ENCODE measurements at places on chromosomes 6 and 20. TPM values are rescaled to one million over a fixed set of nuclear protein-coding genes. Genes with fewer than 3 reads are reported as not detected.

DNA sequence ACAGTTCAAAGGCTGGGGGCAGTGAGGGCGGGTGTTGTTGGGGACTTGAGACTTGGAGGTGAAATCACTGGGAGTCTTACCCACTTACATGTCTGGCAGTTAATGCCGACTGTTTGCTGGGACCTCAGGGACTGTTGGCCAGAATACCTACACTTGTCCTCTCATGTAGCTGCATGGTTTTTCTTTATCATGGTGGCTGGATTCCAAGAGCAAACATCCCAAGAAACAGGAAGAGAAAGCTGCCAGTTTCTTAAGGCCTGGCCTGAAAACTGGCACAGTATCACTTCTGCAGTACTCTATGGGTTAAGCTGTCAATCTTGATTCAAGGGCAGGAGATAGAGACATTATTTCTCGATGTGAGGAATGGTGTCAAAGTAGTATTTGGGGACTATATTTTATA is 19.8 kb upstream of the C6orf62 start:
- H3K4me3 ChIP-seq = no peak overlapping the region
- DNase-seq = no peak
- no peaks in the 10 kb centered on the region for H3K27me3 ChIP-seq
- H3K4me1 ChIP-seq = no peaks in the 10 kb centered on the region
- H3K36me3 ChIP-seq = no peaks in the 10 kb centered on the region
- H3K27ac ChIP-seq = no peak overlapping the region

- H3K27me3 ChIP-seq = no peaks in the 10 kb centered on the region
- no peak overlapping the region for H3K27ac ChIP-seq
- no peaks in the 10 kb centered on the region for H3K36me3 ChIP-seq
- H3K4me3 ChIP-seq = no peak overlapping the region
- no peak for DNase-seq
Measured at GRCh38 chr6:117463762-117464665, 18.5 kb upstream of the DCBLD1 start.

GRCh38 chr6:122571888-122572287 is 38.3 kb upstream of the PKIB start:
- no peak overlapping the region for H3K4me3 ChIP-seq
- H3K4me1 ChIP-seq = no peaks in the 10 kb centered on the region
- no peak overlapping the region for H3K27ac ChIP-seq
- no peak for DNase-seq

DNA sequence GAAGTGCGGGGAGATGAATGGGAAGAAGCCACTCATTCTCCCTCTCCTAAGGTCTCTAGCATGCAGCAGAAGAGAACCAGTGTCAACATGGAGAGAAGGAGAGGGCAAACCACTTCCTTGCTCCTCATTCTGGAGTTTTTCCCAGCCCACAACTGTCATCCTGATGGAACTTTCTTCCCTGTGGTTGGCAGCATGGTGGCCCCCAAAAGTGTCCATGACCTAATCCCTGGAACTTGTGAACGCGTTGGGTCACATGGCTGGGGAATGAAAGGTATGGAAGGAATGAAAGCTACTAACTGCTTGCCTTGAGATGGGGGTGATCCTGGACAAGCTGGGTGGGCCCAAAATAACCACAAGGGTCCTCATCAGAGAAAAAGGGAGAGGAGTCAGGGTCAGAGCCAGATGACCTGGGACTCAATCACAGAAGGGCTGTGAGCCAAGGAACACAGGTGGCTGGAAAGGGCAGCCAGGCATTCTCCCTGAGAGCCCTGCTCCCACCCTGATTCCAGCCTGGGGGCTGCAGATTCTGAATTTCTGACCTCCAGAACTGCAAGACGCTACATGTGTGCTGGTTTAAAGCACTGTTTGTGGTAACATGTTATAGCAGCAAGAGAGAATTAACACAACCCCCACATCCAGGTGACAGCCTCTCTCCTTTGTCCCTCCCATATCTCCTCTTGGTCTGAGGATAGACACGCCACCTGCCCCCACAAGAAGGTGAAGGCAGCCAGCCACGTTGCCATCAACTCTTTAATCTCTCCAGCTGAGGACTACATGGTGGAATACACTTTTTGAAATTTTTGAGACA is 63.2 kb downstream of the PYGB start:
- H3K27ac ChIP-seq = peak overlapping the region; percentile 67
- no peaks in the 10 kb centered on the region for H3K27me3 ChIP-seq
- peaks cover 9% of the 10 kb centered on the region for H3K4me1 ChIP-seq
- H3K4me3 ChIP-seq = peak overlapping the region; percentile 30
- H3K36me3 ChIP-seq = no peaks in the 10 kb centered on the region

DNA sequence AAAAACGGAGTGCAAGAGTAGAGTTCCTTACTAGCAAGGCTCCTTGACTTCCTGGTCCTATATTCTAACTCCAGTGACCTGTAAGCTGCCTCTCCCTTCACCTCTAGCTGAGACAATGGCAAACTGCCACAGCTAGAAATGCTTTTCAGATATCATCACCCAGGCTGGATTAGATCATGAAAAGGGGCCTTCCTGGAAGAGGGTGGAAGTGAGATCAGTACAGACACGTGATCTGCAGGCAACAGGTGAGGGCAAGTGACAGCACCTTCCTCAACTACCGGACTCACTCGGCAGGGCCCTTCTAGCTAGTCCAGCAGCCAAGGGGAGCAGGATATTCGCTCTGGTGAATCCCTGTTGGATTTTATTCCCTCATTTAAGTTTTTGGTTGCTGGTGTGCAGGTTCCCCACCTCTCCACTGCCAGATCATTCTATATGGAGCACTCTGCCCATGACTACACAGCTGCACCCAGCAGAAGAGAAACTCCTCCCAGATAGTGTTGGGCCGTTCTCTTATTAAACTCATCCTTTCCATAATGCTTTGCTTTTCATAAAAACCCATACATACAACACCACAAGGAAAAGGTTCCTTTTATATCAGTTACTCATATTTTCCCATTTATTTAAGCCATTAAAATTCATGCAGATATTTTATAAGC is 26.4 kb upstream of the FAM83C start:
- H3K27me3 ChIP-seq = no peaks in the 10 kb centered on the region
- DNase-seq = no peak
- H3K36me3 ChIP-seq = no peaks in the 10 kb centered on the region
- H3K27ac ChIP-seq = peak overlapping the region; percentile 41

GRCh38 chr6:116393430-116393829 is 22.7 kb downstream of the DSE start:
- no peak overlapping the region for H3K4me3 ChIP-seq
- H3K27me3 ChIP-seq = no peaks in the 10 kb centered on the region
- H3K4me1 ChIP-seq = peaks cover 5% of the 10 kb centered on the region
- H3K36me3 ChIP-seq = no peaks in the 10 kb centered on the region
- no peak overlapping the region for H3K27ac ChIP-seq
- DNase-seq = no peak

- peaks cover 2% of the 10 kb centered on the region for H3K4me1 ChIP-seq
- no peaks in the 10 kb centered on the region for H3K27me3 ChIP-seq
- H3K4me3 ChIP-seq = no peak overlapping the region
- DNase-seq = no peak
- no peak overlapping the region for H3K27ac ChIP-seq
Measured at GRCh38 chr20:24503352-24503931, 34.0 kb downstream of the SYNDIG1 start.

DNA sequence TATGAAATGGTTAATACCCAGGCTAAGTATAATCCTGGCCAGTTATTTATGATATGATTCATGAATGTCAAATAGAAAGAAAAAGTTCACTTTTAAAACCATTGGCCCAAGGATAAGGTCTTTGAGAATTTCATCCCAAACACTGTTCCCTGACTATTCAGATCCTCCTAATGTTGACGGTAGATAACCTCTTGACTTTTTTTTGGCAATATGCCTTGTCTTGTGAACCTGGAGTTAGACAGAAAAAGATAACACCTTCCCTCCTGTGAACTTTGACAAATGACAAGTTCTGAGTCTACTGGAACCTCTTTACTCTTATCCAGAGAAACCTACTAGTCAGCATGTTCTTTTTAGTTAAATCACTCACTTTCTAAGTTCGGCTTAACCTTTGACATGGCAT is 166.8 kb upstream of the PREP start:
- no peaks in the 10 kb centered on the region for H3K27me3 ChIP-seq
- no peak overlapping the region for H3K4me3 ChIP-seq
- no peaks in the 10 kb centered on the region for H3K4me1 ChIP-seq
- no peak for DNase-seq
- no peaks in the 10 kb centered on the region for H3K36me3 ChIP-seq

The CST8 gene
- total RNA-seq = not detected

The PRSS16 gene
- total RNA-seq = 11.2 TPM

DNA sequence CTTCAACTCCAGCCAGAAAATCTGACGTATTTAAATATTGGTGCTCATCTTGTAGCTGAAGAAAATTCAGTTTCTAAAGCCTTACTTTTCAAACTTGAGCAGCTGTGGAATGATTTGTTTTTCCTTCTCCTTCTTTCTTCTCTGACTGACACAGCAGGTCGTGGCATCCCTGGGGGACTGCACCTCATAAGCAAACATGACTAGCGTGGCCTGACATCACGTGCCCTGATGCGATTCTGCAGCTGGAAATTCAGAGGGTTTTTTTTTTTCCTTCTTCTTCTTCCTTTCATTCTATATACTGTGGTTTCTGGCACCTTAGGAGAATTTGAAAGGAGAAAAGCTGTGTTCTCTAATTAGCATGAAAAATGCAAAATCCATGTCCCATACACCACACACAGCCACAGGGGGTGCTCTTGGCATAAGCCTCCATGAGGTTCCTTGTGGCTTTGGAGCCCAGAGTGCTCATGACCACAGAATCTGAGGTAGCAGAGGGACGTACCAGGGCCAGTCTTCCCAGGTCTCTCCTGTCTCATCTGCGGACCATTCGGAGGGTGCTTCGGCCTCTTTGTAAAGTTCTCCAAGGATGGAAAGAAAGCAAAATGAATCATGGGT is 258.5 kb upstream of the CDH4 start:
- no peak overlapping the region for H3K4me3 ChIP-seq
- peak; percentile 13 for DNase-seq
- H3K4me1 ChIP-seq = no peaks in the 10 kb centered on the region
- no peaks in the 10 kb centered on the region for H3K27me3 ChIP-seq
- H3K27ac ChIP-seq = no peak overlapping the region

The CLIC5 gene
- 7.4 TPM for total RNA-seq

DNA sequence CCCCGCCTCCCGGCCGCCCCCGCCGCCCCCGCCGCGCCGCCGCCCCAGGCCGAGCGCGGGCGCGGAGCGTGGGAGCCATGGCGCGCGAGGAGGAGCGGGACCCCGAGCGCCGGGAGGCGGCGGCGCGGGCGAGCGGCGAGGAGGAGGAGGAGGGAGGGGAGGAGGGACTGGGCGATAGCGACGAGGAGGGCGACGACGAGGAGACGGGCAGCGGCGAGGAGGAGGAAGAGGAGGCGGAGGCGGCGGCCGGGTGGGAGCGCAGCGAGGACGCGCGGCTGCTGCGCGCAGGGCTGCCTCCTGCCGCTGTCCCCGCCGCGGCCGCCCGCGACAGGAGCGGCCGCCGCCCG is at the start of gene SLC24A3:
Gene SLC24A3, plus strand, starts transcription at position 174 of the 347 bp plus-strand sequence.
- peaks cover 12% of the 10 kb centered on the region for H3K27me3 ChIP-seq
- peak within 1 kb of the TSS; percentile 52 for H3K4me3 ChIP-seq
- peak; percentile 83 for DNase-seq
- H3K4me1 ChIP-seq = no peaks in the 10 kb centered on the region

- no peaks in the 10 kb centered on the region for H3K4me1 ChIP-seq
- no peak for DNase-seq
- no peak overlapping the region for H3K4me3 ChIP-seq
- no peaks in the 10 kb centered on the region for H3K36me3 ChIP-seq
- H3K27ac ChIP-seq = no peak overlapping the region
- no peaks in the 10 kb centered on the region for H3K27me3 ChIP-seq
Measured at GRCh38 chr20:24608926-24609667, 139.7 kb downstream of the SYNDIG1 start.

The PHACTR2 gene
- 56.1 TPM for total RNA-seq

DNA sequence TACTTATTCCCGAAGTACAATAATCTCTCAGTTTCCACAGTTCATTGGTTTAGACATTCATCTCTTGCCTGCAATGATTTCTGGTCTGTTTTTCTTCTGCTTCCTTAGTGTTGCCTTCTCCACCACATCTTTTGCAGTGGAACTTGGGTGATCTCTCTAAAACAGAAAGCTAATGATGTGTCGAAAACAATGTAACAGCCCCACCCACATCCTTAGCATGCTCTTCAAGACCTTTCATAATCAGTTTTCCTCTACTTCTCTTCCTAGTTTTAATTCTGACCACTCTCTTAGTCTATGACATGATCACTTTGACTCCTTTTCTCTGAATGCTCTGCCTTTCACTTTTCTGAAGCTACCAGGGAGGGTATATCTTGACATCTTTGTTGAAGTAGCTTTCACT is 1007.9 kb upstream of the CITED2 start:
- DNase-seq = no peak
- H3K27ac ChIP-seq = no peak overlapping the region
- no peaks in the 10 kb centered on the region for H3K4me1 ChIP-seq
- no peaks in the 10 kb centered on the region for H3K36me3 ChIP-seq
- H3K27me3 ChIP-seq = no peaks in the 10 kb centered on the region
- no peak overlapping the region for H3K4me3 ChIP-seq

- H3K36me3 ChIP-seq = no peaks in the 10 kb centered on the region
- H3K27me3 ChIP-seq = no peaks in the 10 kb centered on the region
- DNase-seq = no peak
- H3K4me1 ChIP-seq = no peaks in the 10 kb centered on the region
- H3K4me3 ChIP-seq = no peak overlapping the region
Measured at GRCh38 chr20:23257848-23258746, 92.5 kb upstream of the NXT1 start.

GRCh38 chr20:32880635-32881034 is 21.9 kb downstream of the EFCAB8 start:
- no peaks in the 10 kb centered on the region for H3K27me3 ChIP-seq
- no peak overlapping the region for H3K27ac ChIP-seq
- DNase-seq = no peak
- no peaks in the 10 kb centered on the region for H3K4me1 ChIP-seq
- no peaks in the 10 kb centered on the region for H3K36me3 ChIP-seq

DNA sequence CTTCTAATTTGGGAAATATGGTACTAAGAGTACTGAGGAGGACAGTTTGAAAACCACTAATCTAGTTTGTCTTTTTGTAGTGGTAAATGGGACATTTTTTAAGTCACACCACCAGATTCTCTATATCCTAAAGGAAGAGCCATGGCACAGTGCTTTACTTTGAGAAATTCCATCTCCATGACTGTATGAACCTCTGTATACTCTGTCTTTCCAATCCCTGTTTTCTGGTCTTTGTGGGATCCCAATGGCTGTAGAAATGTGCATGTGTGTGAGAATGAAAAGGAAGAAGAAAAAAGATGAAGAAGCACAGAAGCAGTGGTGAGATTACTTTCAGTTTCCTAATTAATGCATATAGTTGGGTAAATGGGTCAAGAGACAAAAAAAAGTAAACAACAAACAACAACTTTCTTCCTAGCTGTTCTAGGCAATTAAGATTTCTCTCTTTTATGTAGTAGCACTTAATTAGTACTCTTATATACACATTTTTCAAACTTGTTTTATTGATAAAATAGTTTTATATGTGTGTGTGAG is 141.2 kb upstream of the HCRTR2 start:
- no peak overlapping the region for H3K4me3 ChIP-seq
- no peaks in the 10 kb centered on the region for H3K27me3 ChIP-seq
- no peaks in the 10 kb centered on the region for H3K36me3 ChIP-seq
- H3K4me1 ChIP-seq = no peaks in the 10 kb centered on the region
- H3K27ac ChIP-seq = no peak overlapping the region

The ABHD16A gene
- 48.7 TPM for total RNA-seq

The FOXQ1 gene
- 33.6 TPM for total RNA-seq
